ENCODE measurements at places on chromosomes 6 and 20.

GRCh38 chr6:87641065-87641692 is 51.2 kb downstream of the ORC3 start:
- DNase-seq = no peak

DNA sequence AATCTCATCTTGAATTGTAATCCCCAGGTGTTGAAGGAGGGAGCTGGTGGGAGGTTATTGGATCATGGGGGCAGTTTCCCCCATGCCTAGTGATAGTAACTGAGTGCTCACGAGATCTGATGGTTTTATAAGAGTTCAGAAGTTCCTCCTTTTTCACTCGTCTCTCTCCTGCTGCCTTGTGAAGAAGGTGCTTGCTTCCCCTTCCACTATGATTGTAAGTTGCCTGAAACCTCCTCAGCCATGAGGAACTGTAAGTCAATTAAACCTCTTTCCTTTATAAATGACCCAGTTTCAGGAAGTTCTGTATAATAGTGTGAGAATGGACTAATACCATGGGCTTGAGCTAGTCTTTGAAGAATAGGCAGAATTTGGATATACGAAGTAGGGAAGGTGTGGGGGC is 113.9 kb downstream of the RIN2 start:
- no peak for DNase-seq

- DNase-seq = no peak
These were observed 18.2 kb downstream of the BCL2L1 start for GRCh38 chr20:31704225-31705119.

DNA sequence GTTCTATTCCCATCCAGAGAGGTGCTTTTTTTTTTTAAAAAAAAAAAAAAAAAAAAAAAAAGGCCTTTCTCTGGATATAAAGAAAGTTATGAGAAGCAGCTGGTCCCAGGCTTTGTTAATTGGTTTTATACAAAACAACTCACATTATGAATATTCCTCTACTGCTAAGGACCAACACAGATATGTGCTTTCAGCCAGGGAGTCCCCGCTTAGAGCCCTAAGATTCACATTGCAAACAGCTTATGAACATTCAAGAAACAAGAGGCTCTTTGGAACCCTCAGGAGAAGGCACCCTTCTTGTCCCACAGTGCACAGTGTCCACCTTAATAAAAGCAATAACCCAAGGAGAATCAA is 53.5 kb upstream of the GPR31 start:
- no peak for DNase-seq

GRCh38 chr6:167767715-167768107 is 59.0 kb upstream of the AFDN start:
- DNase-seq = no peak

DNA sequence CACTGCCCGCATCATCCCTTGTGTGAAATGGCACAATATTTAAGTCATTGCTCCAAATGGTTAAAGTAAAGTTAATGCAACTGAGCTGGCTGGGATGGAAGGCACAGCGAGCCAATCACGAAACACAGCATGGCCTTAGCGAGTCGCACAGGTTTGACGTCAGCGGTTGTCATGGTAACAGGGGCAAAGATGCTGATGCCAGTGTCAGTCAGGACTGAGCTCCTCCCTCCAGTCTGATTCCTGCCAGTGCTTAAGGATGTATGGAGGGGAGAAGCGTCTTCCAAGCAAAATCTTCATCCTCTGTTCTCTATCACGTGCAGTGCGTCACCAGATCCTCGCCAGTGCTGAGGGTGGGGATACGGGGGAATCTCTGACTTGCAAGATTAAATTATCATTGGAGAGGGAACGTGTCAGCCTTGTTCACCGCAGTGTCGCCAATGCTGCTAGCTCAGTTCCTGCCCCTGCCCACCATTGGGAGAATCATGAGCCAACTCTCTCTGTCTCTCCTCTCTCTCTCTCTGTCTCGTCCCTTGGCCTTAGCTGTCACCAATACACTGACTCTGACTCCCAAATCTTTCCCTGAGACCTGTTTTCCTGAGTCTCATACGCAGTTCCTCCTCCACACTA is 24.5 kb downstream of the TSPYL4 start:
- no peak for DNase-seq

DNA sequence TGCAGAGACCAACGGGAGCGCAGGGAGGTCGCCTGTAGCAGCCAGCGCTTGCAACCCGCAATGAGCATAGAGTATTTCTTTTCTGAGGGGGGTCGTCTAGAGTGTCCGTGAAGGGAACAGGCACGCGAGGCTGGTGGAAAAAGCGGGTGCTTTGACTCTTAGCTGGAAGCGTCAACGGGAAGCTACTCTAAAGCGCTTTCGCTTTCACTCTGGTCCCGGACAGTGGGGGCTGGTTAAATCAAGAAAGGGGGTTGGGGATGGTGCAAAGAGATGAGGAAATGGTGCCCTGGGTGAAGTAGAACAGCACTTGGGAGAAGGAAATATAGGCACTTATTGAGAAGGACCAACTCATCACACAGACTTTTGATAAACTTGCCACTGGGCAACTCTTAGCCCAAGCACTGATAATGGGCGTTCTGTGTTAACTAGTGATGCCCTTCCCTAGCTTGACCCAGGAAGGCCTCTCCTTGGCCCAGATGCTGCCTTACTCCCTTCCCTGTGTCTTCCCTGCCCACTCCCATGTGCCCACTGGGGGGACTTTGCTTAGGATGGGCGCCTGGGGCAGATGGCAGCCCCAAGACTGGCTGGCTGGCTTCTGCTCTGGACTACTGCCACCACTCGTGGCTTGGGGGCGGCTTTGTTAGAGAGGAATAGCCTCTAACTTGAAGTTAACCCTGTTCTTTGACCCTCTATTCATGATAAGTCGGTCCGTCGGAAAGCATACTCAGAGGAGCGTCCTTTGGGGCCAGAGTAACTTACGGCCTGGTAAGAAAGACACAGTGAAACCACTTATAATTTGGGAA is 585 bp downstream of the PSMB9 start:
- DNase-seq = no peak

DNA sequence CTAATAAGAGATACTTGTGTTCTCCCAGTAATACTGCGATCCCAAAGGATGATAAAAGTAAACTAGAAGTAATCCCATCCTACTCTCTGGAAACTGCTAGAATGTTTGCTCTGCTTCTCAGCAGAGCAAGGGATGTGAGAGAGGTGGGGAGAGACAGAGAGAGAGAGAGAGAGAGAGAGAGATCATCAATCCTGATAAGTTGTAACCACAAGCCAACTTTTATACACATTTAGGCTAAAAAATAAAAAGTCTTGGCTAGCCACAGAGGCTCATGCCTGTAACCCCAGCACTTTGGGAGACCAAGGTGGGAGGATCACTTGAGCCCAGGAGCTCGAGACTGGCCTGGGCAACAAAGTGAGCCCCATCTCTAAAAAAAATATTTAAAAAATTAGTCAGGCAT is 16.0 kb upstream of the TRIM38 start:
- DNase-seq = no peak

DNA sequence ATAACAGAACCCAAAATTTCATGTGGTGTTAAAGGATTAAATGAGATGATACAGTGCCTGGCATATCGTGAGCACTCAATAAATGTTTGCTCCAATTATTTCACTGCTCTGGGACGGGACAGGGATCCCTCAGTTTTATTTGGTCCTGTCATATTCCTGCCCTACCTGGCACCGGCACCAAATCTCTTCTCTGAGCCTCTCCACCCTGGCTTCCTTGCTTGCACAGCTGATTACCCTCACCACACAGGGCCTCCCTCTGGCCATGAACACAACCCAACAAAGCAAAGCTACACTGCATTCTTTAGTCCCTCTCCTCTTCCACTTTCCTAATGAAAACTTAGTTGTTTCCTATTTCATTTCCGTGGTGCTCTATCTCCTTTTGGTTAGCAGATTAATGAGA is 16.4 kb downstream of the CHD6 start:
- no peak for DNase-seq

- DNase-seq = no peak
These were observed 50.1 kb downstream of the TRERF1 start for GRCh38 chr6:42401613-42401951.

- DNase-seq = no peak
These were observed 466.2 kb downstream of the CDH26 start for GRCh38 chr20:60424267-60424902.

DNA sequence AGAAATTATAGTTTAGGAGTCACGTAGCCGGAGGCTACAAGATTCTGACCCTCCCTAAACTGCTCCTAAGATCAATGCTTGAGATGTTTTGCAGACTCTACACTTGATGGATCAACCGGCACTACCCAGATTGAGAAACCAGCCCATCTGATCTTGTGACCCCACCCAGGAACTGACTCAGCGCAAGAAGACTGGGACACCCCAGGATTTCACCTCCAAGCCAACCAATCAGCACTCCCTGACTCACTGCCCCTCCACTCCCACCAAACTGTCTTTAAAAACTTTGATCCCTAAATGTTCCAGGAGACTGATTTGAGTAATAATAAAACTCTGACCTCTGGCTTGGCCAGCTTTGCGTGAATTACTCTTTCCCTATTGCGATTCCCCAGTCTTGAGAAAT is 99.8 kb downstream of the OPRM1 start:
- no peak for DNase-seq

DNA sequence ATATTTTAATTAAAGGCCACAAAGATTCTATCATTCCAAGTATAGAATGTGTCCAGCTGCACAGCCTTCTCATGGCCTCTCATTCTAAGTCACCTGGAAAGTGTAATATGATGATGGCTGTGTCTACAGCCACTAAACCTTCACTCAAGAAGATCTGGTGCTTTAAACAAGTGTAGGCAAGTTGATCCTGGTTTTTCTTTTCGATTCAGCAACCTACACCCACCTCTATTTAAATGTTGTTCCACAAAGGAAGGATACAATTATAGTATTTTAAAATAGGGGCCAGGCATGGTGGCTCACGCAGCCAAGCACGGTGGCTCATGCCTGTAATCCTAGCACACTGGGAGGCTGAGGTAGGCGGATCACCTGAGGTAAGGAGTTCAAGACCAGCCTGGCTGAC is 25.5 kb upstream of the DST start:
- no peak for DNase-seq

- no peak for DNase-seq
These were observed 8.0 kb upstream of the SLC17A3 start for GRCh38 chr6:25882051-25882496.

- DNase-seq = no peak
These were observed 680.5 kb downstream of the QKI start for GRCh38 chr6:164095056-164095455.

GRCh38 chr6:12369781-12370262 is 79.7 kb downstream of the EDN1 start:
- DNase-seq = peak; percentile 2

GRCh38 chr6:106883808-106884262 is 90.7 kb downstream of the CD24 start:
- DNase-seq = no peak

DNA sequence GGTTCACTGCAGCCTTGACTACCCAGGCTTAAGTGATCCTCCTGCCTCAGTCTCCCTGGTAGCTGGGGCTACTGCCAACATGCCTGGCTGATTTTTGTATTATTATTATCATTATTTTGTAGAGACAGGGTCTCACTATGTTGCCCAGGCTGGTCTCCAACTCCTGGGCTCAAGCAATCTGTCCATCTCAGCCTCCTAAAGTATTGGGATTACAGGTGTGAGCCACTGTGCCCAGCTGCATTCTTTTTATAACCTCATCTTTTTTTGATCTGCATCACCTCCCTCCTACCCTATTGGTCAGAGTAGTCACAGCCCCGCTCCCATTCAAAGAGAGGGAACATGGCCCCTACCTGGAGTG is 23.6 kb upstream of the IER3 start:
- DNase-seq = no peak

GRCh38 chr20:1184638-1185315 is at the start of gene TMEM74B:
Gene TMEM74B (minus strand): TSS chr20:1184981. CDS start chr20:1183801, 1,180 bp downstream.
- DNase-seq = no peak

Data from GF-D8 (cell line).